Peyer's patch (tissue), 4 donors: ENCODE measurements at places on chromosomes 11 and 22. TPM values are rescaled to one million over a fixed set of nuclear protein-coding genes. Genes with fewer than 3 reads are reported as not detected.

GRCh38 chr22:46472722-46473016 lies 64.8 kb downstream of the CELSR1 start:
- DNase-seq: no peak

GRCh38 chr11:36500315-36500721 lies 9.8 kb downstream of the TRAF6 start:
- no peak for DNase-seq

DNA sequence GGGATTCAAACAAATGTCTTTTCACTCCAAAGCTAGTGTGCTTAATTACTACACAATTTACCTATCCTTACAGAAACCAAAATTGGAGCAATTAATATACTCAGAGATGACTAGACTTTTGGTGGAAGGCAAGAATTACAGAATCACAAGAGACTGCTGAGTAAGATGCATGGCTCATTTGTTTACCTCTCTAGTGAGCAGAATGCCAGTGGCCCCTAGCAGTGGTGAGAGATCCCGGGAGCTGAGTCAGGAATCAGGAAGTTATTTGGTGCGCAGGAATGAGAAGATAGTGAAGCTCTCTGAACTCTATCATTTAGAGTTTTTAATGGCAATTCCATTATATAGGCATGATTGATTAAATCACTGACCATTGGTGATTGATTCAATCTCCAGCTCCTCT lies 188.9 kb upstream of the SESN3 start:
- DNase-seq: no peak

The OR8G5 gene
- total RNA-seq: not detected

The RBMXL2 gene
- not detected for total RNA-seq

- DNase-seq: no peak
Observed at GRCh38 chr22:28743852-28744251, 2.0 kb downstream of the HSCB start.

The MMP3 gene
- total RNA-seq: not detected

- DNase-seq: no peak
Observed at GRCh38 chr11:129148487-129148886, 43.6 kb downstream of the ARHGAP32 start.

DNA sequence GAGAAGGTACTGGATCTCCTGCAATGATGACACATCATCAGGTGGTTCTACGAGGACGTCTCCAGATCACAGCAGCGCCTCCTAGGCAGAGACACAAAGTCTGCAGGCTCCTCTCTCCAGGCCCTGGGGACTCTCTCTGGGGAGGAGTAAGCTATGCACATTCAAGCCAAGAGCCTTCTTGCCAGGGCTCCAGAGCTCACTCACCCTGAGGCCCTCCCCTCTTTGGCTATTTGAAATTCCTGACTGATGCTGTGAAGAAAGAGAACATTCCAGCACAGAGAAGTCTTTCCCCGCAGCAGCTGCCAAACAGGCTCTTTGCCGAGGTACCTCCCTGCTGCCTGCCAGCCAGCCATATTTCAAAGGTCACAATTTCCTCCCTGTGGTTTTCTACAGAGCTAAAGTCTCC lies 204.9 kb downstream of the CSNK2A3 start:
- DNase-seq: no peak

DNA sequence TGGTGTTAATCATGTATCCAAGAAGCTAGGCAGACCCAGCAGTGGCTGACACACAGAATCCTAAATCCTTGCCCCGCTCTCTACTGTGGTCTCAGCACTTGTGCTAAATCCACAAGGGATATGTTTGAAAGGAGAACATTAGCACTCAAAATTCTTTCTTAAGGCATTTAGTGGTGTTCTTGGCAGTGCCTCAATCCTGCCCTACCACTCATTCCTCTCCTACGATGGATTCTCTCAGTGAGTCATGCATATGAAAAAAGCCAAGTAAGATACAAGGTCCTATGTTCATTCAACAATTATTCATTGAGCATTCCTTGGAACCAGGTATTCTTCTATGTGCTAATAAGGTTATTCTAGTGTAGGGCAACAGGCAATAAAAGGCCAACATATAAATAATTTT lies 31.2 kb downstream of the RRP8 start:
- no peak for DNase-seq

The OR8D1 gene
- not detected for total RNA-seq
